ENCODE measurements at places on chromosomes 11 and 22. TPM values are rescaled to one million over a fixed set of nuclear protein-coding genes. Genes with fewer than 3 reads are reported as not detected.

Gene DUSP18
- polyA plus RNA-seq = 5.0 TPM

Gene PHF21B
- polyA plus RNA-seq = 3.3 TPM

Gene YPEL1
- polyA plus RNA-seq = 2.1 TPM

Gene OR8G1
- polyA plus RNA-seq = not detected

Gene LRRC4C
- 23.1 TPM for polyA plus RNA-seq

Gene CSRP3
- not detected for polyA plus RNA-seq

Gene CABP7
- 11.0 TPM for polyA plus RNA-seq

Gene MFNG
- polyA plus RNA-seq = not detected

All from Purkinje cell (primary cell).